OCI-LY7 (cell line): ENCODE measurements at places on chromosomes 2 and 18.

GRCh38 chr2:18422432-18423165 is 137.9 kb downstream of the RDH14 start:
- DNase-seq: no peak

DNA sequence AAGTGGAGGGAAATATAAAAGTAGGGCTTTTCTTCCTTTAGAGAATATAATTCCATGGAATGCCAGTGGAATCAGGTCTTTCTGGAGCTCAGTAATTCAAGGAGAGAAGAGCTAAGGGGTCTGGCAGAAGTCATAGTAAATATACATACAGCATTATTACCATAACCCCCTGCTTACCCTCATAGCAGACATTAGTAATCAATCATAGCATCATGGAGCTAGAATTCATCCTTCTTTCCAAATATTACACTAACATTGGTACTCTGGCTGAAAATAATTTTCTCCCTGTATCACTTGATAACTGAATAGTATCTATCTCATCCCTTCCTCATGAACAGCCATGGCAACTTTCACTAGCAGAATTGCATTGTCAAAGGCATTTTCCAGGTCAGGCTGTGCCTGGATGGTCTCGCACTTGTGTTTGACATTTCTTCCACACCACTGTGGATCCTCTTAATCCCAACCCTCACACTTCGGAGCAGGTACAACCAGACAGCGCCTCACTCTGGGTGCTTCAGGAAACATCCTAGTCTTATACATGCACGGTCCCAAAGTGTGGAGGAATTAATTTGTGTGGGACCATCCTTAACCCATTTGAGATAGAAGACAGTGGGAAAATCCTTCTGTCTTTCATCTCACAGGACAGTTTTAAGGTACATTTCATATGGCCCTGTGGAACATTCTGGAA is 84.2 kb upstream of the SEC11C start:
- no peak for DNase-seq

- no peak for DNase-seq
Observed at GRCh38 chr2:219662566-219662965, 35.1 kb downstream of the SLC4A3 start.

DNA sequence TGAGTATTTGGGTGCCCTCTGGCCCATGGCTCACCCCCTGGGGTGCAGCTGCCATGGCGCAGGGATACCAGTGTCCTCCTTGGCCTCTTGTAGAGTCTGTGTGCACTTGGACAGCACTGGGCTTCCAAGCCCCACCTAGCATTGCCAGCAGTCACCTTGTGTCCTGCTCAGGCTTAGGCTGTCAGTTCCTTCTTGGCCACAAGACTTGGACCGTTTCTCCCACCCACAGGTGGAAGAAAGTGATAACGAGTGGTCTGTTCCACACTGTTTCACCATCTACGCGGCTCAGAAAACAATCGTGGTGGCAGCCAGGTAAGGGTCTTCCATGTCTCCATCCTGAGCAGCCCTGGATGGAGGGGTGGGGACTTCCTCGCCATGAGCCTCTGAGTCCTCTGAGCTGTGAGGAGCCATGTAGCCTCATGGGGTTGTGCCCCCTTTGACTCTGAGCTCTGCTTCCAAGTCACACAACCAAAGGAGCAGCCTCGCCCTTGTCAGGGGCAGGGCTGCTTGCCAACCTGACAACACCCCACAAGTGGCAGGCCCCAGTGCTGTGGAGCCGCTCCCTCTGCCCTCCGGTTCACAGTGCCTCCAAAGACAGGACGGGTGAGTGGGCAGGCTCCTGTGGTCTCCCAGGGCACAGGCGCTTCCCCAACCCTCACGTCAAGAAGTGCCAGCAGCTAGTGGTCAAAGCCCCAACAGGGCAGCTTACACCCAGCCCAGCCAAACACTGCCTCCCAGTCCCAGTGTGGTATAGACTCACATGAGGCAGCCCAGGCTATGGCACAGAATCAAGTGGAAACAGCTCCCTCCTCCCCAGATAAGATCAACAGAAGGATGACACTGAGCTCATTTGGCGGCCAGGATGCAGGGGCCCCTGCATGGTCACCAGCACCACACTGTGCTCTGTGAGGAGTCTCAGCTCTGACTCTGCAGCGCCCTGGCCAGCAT is 18.4 kb downstream of the STK25 start:
- no peak for DNase-seq

DNA sequence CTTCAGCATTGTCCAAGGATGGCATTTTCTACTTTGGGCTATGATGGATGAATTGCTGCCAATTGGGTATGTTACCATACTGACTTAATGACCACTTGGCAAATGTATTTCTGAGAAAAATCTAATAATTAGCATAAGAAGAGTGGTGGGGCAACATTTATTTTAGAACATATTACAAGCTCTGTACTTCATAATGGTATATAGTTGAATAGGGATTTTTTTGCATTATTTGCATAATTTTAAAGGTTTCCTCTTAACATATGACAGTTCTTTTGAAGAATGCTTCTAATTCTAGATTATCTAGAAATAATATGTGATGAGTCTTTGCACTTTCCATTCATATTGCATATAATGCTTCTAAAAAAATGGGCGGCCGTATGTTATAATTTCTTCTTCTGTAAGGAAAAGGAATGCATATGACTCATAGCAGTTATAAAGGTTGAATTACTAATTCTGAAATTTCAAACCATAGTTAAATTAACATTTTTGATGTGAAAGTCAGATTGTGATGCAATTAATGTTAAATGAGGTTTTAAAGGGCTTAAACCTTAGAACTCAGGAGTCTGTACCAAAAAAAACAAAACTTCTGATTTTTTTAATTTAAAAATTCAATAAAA is 1652.3 kb upstream of the SLC39A10 start:
- DNase-seq: no peak

- DNase-seq: no peak
Observed at GRCh38 chr2:138956116-138956515, 175.9 kb upstream of the NXPH2 start.

DNA sequence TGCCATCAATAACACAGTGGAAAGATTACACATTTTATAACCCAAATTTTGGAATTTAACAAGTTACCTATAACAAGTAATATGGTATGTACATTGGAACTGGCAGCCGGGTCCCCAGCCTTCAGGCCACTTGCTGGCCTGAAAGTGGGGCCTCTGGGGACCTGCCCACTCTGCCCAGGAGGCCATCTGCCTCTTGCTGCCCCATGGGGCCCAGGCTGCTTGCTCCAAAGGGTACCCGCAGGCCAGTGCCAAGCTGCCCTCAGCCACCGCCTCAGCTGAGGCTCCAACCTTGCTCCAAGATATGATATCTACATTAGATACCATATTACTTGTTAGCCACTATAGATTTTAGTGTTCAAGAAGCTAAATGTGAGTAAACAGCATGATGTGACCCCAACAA is 120.8 kb upstream of the TMEFF2 start:
- DNase-seq: no peak
